ENCODE measurements at places on chromosomes 3 and 15.

DNA sequence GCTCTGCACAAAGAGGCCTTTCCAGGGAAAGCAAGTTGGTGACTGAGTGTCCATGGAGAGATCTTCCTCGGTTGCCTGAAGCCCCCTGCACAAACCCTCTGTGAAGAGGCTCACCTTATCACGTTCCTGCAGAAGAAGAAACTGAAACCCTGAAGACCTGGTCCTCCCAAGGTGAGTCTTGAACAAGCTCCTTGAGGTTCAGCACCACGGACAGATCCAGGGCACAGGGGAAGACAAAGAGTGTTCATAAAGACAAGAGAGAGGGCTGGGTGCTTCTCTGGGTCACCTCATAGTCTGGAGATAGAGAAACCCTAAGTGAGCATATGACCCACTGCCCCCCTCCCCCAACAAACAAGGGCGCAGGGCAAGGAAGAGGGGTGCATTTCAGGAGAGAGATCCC is 21.7 kb upstream of the TBC1D21 start:
- peak; percentile 68 for DNase-seq

- DNase-seq = no peak
Measured at GRCh38 chr15:90497912-90498311, 31.8 kb upstream of the CRTC3 start.

DNA sequence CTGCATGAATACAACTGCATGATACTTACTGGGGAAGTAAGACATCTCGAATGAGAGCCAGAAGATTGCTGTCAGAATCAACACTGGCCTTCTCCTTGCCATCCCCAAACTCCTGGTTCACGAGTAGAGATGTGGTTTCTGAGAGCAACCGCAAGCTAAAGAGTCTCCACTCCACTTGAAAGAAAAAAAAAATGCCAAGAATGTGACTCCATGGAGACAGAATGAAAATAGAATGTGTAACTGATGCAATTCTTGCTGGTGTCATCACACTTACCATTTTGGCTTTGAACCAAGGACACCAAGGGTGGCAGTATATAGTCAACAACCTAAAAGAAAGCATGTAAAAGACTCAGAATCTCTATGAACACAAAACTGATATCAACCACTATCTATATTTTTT is 280.4 kb downstream of the ULK4 start:
- peak; percentile 87 for DNase-seq

DNA sequence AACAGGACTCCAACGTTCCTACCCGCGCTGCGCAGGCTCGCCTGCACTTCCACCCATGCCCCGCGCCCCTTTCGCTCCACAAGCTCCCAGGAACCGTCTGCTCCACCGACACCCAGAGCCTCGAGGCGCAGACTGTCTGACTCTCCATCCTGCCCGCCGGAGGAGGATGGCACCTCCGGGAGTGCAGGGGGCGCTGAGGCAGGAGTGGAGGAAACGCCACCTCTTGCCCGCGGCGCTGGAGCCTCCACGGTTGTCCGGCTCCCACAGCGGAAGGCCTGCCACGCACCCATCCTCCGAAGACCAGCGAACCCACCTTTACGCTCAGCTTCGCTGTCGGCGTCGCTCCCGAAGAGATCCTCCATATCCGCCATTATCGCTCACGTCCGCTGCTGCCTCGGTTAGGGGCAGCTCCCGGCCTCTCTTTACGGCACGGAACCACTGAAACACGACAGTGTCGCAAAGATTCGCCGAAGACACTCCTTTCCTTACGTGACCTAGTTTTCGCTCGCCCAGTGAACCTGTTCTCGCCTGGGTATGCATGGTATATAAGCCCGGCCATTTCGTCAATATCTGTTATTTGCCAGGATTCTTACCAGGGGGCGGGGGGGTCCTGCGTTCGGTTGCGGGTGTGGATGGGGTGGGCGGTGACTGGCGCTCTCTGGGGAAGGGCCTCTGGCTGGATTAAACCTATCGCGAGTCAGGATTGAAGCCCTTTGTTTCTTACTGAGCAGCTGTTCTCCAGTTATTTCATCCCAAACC is at the start of gene LEO1:
LEO1 (minus strand) TSS at position 404 of the 759 bp plus-strand sequence; CDS start at position 371, 33 bp downstream.
- peak; percentile 99 for DNase-seq

DNA sequence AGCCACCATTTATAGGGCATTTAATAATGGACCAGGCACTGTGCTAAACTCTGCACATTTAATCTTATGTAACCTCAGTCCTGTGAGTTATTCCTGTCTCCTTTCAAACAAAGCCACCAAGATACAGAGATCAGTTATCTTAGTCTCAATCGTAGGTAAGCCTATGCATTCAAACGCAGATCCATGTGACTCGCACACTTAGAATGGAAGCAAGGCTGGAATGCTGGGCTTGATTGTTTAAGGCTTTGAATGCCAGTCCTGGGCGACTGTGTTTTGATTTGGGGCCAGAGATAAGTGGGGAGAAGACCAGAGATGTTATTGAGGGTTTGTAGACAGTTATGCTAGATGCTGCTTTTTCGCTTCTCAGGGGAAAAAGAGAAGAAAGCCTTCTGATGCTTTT is 22.2 kb downstream of the MED12L start:
- peak; percentile 35 for DNase-seq

GRCh38 chr15:84570164-84570735 is 30.6 kb upstream of the ZSCAN2 start:
- peak; percentile 48 for DNase-seq

DNA sequence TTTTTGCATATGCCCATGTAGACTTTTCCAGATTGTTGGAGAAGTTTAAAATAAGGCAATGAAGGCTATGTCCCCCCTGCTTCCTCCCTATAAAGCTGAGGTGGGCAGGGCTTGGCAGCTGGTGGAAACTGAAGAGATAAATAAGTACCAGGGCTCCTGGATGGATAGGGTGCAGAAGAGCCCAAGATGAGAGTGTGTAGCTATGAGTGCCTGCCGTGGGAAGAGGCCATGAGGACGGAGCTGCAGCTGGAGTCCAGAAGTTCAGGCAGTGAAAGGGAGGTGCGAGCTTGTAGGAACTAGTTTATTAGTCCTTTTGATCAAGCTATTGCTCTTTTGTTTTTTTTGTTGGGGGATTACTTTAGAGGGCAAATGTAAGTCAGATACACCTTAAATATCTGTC is 52.4 kb downstream of the PHLDB2 start:
- DNase-seq = no peak

GRCh38 chr15:88637436-88637835 is 1.4 kb upstream of the ISG20 start:
- DNase-seq = no peak

- no peak for DNase-seq
Measured at GRCh38 chr3:119870512-119870911, 88.6 kb downstream of the NR1I2 start.

DNA sequence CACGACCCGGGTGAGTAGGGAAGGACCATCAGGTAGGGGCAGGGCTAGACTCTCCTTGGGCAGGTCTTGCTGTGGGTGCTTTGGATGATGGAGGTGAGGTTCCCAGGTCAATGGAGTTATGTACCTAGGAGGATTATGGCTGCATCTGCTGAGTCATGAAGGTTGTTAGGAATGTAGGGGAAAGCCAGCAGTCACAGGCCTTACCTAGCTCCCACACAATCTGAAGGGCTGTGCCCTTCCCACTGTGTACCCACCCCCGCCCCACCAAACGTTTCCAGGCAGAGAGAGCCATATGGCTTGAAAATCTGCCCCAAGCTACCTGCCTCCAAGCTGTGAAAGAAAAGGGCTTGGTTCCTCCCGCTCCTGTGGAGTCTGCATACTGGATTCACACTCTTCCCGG is 573.4 kb upstream of the DPPA4 start:
- DNase-seq = no peak

DNA sequence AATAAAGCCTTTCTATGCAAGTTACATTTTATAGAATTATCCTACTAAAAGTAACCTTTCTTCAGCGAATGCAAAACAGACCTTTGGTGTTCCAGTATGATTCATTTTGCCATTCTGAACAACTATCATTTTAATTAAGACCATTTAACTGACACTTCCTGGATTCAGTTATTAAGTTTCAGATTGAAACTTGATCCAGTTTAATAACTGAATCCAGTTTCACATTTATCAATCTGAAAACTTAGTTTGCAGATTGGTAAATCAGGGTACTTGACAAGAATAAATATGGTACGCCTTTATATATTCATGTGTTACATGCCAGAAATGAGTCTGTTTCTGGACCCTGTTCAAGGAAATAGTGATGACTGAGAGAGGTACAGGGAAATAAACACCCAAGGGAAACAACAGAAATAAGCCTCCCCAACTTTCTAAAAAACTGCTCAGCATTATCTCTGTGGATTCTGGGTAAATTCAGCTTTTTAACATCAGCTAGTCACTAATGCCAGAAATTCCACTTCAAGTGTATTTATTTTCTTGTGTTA is 23.3 kb upstream of the NFKBIZ start:
- no peak for DNase-seq

GRCh38 chr3:20062996-20063395 is 22.8 kb downstream of the KAT2B start:
- DNase-seq = no peak

All from ELR (cell line).